ENCODE measurements at places on chromosomes 11 and 22.

DNA sequence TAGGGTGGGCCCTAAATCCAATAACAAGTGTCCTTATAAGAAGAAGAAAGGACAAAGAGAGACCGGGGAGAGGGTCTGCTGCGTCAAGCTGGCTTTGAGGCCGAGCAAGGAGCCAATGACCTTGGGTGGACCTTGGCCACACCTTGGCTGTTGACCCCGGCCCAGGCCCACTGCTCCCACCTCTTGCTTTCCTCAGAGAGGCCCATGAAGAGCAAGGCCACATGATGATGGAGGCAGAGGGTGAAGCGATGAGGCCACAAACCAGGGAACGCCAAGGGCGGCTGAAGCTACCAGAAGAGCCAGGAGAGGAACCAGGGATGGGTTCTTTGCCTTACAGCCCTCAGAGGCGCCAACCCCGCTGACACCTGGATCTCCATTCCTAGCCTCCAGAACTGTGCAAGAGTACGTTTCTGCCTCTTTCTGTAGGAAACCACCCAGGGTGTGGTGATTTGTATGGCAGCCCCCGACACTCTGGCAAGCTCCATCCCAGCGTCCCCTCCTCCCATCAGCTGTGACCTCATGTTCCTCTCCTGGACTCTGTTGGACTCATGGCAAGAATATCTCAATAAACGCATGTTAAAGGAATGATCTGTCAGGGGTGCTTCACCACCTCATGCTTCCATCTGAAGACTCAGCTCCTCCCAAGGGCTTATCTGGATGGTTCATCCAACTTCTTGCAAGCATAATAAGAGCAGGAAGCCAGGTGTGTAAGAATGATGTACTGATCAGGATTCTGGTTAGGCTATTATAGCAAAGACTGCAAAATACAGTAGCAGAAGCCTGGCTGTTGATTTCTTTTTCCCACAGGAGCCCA lies 41.6 kb upstream of the LINC01488 start:
- no peak for DNase-seq

DNA sequence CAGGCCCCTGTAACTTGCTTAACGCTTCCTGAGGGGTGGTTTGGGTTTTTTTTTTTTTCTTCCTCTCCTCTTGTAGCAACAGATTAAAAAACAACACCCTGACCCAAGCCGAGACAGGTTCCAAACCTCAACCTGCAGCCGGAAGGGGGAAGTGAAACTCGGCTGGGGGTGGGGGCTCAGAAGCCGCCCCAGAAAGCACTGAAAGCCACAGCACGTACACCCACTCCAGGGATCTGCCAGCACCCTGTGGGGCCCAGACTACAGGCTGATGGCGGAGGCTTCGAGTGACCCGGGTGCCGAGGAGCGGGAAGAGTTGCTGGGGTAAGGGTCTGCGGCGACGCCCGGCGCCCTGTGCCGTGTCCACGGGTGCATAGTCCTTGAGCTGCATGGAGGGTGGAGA lies at the start of gene LSP1:
TSS of gene LSP1 (plus strand) at position 208 of the 400 bp plus-strand sequence. CDS start at position 269, 61 bp downstream.
- no peak for DNase-seq

DNA sequence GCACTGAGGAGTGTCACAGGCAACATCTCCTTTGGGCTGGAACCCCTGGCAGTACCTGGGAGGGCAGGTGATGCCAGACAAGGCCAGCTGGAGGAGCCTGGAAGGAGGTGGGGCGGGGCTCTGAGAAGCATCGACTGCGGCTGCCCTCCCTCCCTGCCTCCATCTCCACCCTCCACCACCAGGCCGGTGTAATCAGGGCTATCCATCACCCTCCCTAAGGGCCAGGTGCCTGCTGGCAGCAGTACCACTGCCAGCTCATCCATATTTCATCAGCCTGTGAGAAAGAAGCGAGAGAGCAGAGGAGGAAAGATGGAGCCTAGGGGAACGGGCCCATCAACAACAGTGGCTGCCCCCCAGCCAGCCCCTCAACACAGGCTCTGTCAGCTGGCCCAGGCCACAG lies 51.4 kb upstream of the RASD2 start:
- no peak for DNase-seq

GRCh38 chr11:72848846-72849466 lies 34.7 kb downstream of the ATG16L2 start:
- DNase-seq, result no peak

All from AG04450 (cell line).